Mesothelial cell of epicardium (in vitro differentiated cells): ENCODE measurements at places on chromosomes 4 and X. TPM values are rescaled to one million over a fixed set of nuclear protein-coding genes. Genes with fewer than 3 reads are reported as not detected.

- no peaks in the 10 kb centered on the region for H3K27me3 ChIP-seq
- no peak overlapping the region for H3K27ac ChIP-seq
- H3K4me3 ChIP-seq: no peak overlapping the region
- peaks cover 2% of the 10 kb centered on the region for H3K36me3 ChIP-seq
- DNase-seq: no peak
- no peaks in the 10 kb centered on the region for H3K4me1 ChIP-seq
These were observed 1.5 kb upstream of the TLR7 start for GRCh38 chrX:12865359-12865758.

GRCh38 chrX:135581496-135581895 lies 61.0 kb downstream of the INTS6L start:
- no peak for DNase-seq
- no peaks in the 10 kb centered on the region for H3K27me3 ChIP-seq
- no peak overlapping the region for H3K4me3 ChIP-seq
- no peaks in the 10 kb centered on the region for H3K4me1 ChIP-seq

DNA sequence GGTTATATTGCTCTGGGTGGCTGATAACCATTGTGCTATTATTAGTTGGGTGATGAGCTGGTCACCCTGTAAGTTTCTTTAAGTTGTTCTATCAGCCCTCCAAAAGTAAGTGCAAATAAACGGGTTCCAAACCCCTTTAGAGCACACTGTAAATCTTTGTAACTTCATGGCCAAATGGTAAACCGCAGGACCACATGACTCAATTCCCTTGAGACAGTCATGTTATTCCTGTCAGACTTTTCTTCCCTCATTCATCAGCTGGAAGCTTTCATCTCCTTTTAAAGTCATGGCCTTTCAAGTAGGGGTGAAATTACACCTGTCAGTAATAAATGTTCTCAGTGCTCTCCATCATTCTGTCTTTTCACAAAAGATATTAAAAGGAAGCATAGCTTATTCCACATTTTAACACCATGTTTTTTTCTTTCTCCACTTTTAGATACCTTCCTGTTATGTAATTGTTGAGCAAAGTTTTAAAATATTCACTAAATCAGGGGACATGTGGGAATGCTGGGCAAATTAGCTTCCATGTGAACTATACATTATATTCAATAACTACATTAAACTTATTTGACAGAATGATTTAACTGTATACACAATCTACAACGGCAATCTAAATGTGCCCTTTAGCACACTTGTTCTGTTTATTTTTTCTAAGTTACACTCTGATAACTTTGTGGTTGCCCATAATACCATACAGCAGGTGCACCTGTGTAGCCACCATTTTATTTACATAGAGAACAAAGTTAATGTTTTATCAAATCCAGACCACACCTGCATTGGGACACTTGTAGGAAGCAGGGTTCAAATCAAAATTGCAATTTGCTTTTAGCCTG lies 275.5 kb downstream of the CFAP299 start:
- H3K36me3 ChIP-seq: no peaks in the 10 kb centered on the region
- H3K27me3 ChIP-seq: peaks cover 1% of the 10 kb centered on the region
- no peak overlapping the region for H3K4me3 ChIP-seq
- DNase-seq: no peak
- no peak overlapping the region for H3K27ac ChIP-seq
- peaks cover 20% of the 10 kb centered on the region for H3K4me1 ChIP-seq

DNA sequence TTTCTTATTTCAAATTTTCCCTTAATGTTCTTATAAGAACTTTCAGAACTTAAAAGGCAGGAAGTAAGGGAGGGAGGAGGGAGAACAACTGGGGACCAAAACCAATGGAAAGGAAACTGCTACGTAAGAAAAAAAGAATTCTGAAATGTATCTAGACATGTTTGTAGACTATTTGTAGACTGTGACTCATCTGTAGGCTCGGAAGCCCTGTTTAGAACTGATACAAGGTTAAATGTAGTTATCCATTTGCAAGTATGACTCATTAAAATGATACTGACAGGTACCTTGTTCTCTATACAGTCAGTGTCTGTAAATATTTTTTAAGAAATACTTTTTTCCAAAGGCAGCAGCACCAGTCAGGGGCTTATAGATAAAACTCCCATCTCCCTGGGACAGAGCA lies 202.0 kb downstream of the DHX15 start:
- H3K4me1 ChIP-seq: no peaks in the 10 kb centered on the region
- no peak overlapping the region for H3K4me3 ChIP-seq
- peaks cover 2% of the 10 kb centered on the region for H3K36me3 ChIP-seq
- no peak for DNase-seq

DNA sequence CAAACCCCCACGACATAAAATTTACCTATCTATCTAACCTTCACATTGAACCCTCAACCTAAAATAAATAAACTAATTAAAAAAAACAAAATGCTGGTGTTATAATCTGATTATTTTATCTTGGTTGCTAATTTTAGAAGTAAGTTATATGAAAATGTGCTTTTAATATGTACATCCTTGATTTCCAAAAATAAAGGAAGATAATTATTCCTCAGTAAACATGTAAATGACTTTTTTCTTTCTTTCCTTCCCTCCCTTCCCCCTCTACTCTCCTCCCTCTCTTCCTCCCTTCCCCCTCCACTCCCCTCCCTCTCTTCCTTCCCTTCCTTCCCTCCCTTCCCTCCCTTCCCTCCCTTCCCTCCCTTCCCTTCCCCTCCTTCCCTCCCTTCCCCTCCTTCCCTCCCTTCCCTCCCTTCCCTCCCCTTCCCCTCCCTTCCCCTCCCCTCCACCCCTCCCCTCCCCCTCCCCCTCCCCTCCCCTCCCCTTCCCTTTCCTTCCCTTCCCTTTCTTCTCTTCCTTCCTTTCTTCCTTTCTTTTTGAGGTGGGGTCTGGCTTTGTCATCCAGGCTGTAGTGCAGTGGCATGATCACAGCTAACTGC lies 180.0 kb upstream of the GIMD1 start:
- H3K4me1 ChIP-seq: no peaks in the 10 kb centered on the region
- DNase-seq: no peak
- no peaks in the 10 kb centered on the region for H3K36me3 ChIP-seq
- no peak overlapping the region for H3K27ac ChIP-seq
- H3K27me3 ChIP-seq: no peaks in the 10 kb centered on the region

DNA sequence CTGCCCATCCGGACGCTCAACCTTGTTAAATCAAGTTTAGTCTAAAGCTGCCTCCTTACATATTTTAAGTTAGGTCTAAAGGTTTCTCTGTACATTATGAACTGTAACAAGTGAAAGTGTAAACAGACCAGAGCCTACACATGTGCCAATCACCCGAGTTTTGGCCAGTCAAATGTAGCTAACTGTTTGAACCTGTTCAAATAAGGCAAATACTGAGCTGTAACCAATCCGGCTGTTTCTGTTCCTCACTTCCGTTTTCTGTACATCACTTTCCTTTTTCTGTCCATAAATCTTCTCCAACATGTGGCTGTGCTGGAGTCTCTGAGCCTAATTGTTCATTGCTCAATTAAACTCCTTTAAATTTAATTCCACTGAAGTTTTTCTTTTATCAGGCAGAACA lies 113.3 kb upstream of the SHISA3 start:
- no peak overlapping the region for H3K27ac ChIP-seq
- no peak for DNase-seq
- peaks cover 7% of the 10 kb centered on the region for H3K27me3 ChIP-seq

GRCh38 chr4:128660361-128661215 lies 148.9 kb upstream of the JADE1 start:
- H3K4me3 ChIP-seq: no peak overlapping the region
- peak overlapping the region; percentile 79 for H3K27ac ChIP-seq
- H3K36me3 ChIP-seq: no peaks in the 10 kb centered on the region
- H3K4me1 ChIP-seq: peaks cover 26% of the 10 kb centered on the region

- no peak overlapping the region for H3K27ac ChIP-seq
- peaks cover 4% of the 10 kb centered on the region for H3K4me1 ChIP-seq
- no peak for DNase-seq
- H3K4me3 ChIP-seq: no peak overlapping the region
- H3K36me3 ChIP-seq: no peaks in the 10 kb centered on the region
- H3K27me3 ChIP-seq: no peaks in the 10 kb centered on the region
These were observed 9.7 kb upstream of the TMEM165 start for GRCh38 chr4:55386073-55386472.

- no peak overlapping the region for H3K27ac ChIP-seq
- H3K36me3 ChIP-seq: peaks cover 6% of the 10 kb centered on the region
- H3K4me3 ChIP-seq: peak overlapping the region; percentile 21
- DNase-seq: no peak
These were observed 15.0 kb upstream of the PRDM8 start for GRCh38 chr4:80182237-80182866.

DNA sequence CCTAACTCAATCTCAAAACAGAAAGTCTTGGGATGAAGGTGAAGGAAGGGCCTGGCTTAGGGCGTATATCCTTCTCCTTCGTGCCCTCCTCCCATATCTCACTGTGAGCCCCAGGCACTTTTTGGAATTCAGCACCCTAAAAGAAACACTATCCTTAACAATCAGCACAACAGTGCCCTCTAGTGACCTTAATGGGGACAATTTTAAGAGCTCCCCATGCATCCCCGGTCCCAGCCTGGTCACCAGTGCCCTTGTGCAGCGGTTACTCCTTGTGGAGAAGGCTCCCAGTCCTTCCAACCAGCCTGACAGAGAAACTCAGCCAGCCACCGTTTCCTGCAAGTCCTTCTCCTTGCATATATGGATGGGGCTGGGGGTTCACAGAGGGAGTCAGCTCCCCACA lies 4.2 kb downstream of the PAK3 start:
- H3K27ac ChIP-seq: no peak overlapping the region
- peaks cover 10% of the 10 kb centered on the region for H3K4me1 ChIP-seq
- no peak overlapping the region for H3K4me3 ChIP-seq
- H3K36me3 ChIP-seq: no peaks in the 10 kb centered on the region

DNA sequence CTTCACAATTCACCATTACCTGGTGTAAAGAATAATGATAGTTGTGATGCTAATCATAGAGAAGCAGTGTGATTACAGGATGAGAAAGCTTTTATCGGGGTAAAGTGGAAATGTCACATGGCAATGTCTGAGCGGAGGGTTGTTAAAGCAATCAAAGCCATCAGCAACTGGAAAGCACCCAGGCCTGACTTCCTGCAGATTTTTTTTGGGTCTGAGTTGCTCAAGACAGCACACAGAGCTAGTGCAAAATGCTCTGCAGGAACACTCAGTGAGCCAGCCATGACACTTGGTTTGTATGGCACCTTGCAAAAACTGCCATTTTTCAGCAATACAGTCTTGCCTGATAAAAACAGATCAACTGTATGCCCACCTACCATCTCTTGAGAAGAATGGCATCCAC lies 152.9 kb downstream of the COL4A6 start:
- no peak overlapping the region for H3K4me3 ChIP-seq
- no peaks in the 10 kb centered on the region for H3K36me3 ChIP-seq
- H3K27ac ChIP-seq: no peak overlapping the region

DNA sequence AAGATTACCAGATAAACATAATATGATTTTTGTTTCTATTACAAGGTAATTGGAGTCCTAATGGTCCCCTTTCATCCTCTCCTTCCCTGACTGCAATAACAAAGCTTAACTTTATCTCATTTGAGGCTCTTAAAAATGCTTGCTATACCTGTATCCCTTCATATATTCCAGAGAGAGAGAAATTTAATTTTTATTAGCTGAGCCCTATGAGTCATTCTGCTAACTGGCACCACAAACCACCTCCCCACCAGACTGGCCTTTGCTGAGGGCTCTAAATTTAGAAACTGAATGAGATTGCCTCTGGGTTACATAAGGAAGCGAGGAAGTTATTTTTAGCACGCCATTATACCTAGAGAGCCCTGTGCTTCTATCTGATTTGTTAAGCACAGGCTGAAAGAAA lies 27.4 kb downstream of the CBLL2 start:
- no peak for DNase-seq
- peaks cover 15% of the 10 kb centered on the region for H3K4me1 ChIP-seq
- H3K27me3 ChIP-seq: no peaks in the 10 kb centered on the region
- no peak overlapping the region for H3K27ac ChIP-seq

DNA sequence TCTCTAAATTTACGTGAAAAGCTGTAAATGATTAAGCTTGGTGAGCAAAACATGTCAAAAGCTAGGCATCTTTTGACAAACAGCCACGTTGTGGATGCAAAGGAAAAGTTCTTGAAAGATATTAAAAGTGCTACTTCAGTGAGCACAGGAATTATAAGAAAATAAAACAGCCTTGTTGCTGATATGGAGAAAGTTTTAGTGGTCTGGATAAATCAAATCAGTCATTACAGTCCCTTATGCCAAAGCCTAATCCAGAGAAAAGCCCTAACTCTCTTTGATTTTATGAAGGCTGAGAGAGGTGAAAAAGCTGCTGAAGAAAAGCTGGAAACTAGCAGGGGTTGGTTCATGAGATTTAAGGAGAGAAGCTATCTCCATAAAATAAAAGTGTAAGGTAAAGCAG lies 487.2 kb downstream of the CCSER1 start:
- H3K4me3 ChIP-seq: no peak overlapping the region
- no peak for DNase-seq
- peaks cover 19% of the 10 kb centered on the region for H3K4me1 ChIP-seq
- no peak overlapping the region for H3K27ac ChIP-seq
- no peaks in the 10 kb centered on the region for H3K36me3 ChIP-seq
- H3K27me3 ChIP-seq: no peaks in the 10 kb centered on the region

DNA sequence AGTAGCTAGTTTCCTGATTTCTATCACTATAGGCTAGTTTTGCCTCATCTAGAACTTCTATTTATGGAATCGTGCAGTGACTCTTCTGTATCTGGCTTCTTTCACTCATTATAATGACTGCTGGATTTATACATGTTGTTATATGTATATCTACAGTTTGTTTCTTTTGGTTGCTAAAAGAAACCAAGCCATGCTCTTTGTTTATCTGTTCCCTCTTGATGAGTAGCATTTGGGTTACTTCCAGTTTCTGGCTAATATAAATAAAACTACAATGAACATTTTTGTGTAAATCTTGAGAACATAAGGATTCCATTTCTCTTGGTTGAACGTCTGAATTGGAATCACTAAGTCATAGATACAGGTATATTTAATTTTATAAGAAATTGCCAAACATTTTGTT lies 73.9 kb downstream of the ARHGAP24 start:
- no peak overlapping the region for H3K4me3 ChIP-seq
- H3K4me1 ChIP-seq: peaks cover 2% of the 10 kb centered on the region
- no peak overlapping the region for H3K27ac ChIP-seq
- H3K36me3 ChIP-seq: peaks cover 11% of the 10 kb centered on the region
- H3K27me3 ChIP-seq: no peaks in the 10 kb centered on the region
- no peak for DNase-seq

- no peaks in the 10 kb centered on the region for H3K27me3 ChIP-seq
- peaks cover 26% of the 10 kb centered on the region for H3K36me3 ChIP-seq
- peaks cover 38% of the 10 kb centered on the region for H3K4me1 ChIP-seq
- H3K27ac ChIP-seq: peak overlapping the region; percentile 72
- H3K4me3 ChIP-seq: no peak overlapping the region
- no peak for DNase-seq
These were observed 86.8 kb downstream of the DCLK2 start for GRCh38 chr4:150164956-150165629.

The ZIC3 gene
- total RNA-seq: not detected in 3 replicates

The FAM47E gene
- 1.2 to 2.6 TPM (median 2.3 TPM) in 3 replicates for total RNA-seq

The MSN gene
- total RNA-seq: 87.8 to 91.2 TPM (median 88.4 TPM) in 3 replicates

The SLC10A6 gene
- not detected in 3 replicates for total RNA-seq

The BMPR1B gene
- total RNA-seq: 2.4 to 3.3 TPM (median 2.6 TPM) in 3 replicates

The PSAPL1 gene
- 0.07 TPM in 1 of 3 replicates, not detected in the others for total RNA-seq

The ESX1 gene
- not detected in 3 replicates for total RNA-seq

The HEPH gene
- total RNA-seq: 125 to 129 TPM (median 126 TPM) in 3 replicates

The SMIM14 gene
- total RNA-seq: 13.7 to 16.7 TPM (median 15.9 TPM) in 3 replicates

The C4orf51 gene
- total RNA-seq: not detected in 3 replicates

The SPP1 gene
- 23.9 to 33.3 TPM (median 30.3 TPM) in 3 replicates for total RNA-seq
